Activated CD4-positive, alpha-beta T cell treated with anti-CD3 and anti-CD28 coated beads, Interleukin-2, amount 50 U/mL, for 1 hour (primary cell): ENCODE measurements at places on chromosomes 3 and 15.

DNA sequence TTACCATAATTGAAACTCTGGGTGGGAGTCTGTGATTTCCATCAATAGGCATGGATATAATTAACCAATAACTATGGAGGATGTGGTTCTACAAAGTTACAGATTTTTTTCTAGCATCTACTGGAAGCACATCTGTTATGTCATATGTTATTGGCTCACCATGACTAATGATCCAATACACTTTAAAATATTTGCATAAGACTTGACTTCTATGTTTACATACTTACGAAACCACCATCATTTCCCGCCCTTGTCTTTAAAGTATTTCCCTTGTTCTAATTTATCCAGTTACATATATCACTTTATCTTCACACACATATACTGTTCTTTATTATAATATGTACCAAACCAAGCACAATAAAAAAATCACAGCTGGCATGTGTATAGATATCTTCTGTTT, 380.3 kb upstream of the CBLB start:
- no peak for DNase-seq

- no peak for DNase-seq
Measured at GRCh38 chr3:169836942-169837275, 24.2 kb upstream of the LRRC34 start.

DNA sequence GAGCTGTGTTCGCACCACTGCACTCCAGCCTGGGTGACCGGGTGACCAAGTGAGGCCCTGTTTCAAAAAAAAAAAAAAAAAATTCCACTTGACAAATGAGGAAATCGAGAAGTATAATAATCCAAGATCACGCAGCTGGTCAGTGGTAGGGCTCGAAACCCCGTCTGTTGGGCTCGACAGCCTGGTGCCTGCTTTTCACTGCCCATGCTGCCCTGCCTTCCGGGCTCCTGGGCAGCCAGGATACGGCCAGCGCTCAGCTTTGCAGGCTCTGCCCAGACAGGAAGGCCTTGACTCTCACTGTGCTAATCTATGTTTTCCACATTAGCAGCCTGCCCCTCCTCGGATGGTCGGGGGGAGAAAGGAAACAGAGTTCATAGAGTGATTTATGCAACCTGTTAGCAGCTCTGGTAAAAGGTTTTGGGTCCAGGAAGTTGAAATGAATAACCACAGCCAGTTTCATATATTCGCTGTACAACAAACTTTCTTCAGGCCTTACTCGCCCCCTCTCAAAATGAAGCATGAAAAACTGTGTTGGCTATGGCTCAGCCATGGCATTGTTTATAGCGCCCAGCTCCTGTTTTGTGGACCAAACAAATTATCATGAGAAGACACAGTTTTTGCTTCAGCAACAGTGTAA, 108.8 kb downstream of the XXYLT1 start:
- DNase-seq: no peak

DNA sequence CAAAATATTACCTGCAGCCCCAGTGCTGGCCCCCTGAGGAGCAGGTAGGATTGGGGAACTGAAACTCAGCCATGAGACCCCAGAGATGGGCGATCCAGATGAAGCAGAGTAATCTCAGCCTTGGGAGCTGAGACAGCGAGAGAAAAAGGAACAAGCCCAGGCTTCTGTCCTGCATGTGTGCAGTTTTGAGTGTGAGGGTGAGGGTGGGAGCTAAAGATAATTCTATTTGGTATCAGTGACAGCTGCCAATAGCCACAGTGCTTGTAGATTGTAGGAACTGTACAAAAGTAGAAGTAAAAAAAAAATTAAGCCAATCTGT, 5.9 kb downstream of the ATP8B4 start:
- no peak for DNase-seq

GRCh38 chr3:133799794-133800585, 5.6 kb upstream of the SRPRB start:
- no peak for DNase-seq

DNA sequence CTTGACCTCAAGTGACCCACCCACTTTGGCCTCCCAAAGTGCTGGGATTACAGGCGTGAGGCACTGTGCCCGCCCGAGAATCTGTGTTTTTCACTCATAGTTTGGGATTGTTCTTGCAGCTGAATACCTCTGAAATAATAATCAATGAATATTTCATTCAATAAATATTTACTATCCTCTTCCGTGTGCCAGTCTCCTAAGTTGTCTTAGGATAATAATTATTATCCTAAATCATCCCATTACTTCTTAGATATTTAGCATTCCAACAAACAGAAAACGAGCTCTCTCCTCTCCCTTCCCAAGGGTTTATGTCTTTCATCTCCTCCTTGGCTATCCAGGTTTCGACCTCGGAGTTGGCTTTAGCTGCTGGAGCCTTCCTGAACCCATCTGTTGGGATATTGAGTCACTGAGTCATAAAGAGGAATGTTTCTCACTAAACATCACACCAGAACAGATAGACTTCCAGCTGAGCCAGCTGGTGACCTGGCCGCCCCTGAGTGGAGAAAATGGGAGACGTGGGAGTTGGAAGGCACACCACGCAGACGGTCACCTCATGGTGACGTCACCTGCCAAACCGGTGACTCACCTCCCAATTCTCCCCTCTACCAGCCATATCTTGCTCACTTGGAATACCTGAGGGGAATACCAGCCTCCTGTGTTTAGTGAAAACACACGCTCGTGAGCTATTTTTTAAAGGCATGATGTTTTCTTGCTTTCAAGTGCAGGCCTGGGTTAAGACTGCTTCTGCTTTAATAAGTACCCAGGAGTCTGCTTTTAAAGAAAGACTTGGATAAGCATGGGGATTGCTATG, 43.9 kb downstream of the BHLHE40 start:
- DNase-seq: no peak

- no peak for DNase-seq
Measured at GRCh38 chr15:25946241-25946805, 83.2 kb upstream of the ATP10A start.

DNA sequence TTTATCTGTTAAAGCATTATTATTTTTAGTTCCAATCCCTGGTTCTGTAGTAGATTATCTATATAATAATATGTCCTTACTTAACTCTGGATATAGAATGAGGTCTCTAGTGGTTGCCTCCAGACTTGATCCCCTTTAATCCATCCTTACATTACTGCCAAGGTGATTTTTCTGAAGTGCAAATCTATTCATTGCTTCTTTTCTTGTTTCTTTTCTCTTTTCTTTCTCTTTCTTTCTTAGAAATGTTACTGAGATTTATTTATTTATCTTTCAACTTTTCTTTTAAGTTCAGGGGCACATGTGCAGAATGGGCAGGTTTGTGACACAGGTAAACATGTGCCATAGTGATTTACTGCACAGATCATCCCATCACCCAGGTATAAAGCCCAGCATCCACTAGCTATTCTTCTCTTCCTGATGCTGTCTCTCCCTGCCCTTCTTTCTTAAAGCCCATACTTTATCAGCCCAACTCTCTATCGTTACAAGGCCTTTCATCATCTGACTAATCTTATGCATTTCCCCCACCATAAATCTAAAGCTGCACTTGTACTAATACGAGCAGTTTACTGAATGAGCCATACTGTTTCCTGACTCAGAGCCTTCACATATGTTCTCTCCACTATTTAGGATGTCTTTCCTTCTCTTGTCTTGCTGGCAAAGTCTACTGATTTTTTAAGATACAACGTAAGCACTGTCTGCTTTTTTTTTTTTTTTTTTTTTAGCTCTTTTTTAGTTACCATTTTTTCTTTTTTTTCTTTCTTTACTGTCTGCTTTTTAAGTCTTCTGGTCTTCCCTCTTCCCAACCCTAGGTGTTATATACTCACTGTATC, 4.6 kb downstream of the GLCE start:
- no peak for DNase-seq

GRCh38 chr3:134276086-134276485, 25.4 kb upstream of the RYK start:
- no peak for DNase-seq

DNA sequence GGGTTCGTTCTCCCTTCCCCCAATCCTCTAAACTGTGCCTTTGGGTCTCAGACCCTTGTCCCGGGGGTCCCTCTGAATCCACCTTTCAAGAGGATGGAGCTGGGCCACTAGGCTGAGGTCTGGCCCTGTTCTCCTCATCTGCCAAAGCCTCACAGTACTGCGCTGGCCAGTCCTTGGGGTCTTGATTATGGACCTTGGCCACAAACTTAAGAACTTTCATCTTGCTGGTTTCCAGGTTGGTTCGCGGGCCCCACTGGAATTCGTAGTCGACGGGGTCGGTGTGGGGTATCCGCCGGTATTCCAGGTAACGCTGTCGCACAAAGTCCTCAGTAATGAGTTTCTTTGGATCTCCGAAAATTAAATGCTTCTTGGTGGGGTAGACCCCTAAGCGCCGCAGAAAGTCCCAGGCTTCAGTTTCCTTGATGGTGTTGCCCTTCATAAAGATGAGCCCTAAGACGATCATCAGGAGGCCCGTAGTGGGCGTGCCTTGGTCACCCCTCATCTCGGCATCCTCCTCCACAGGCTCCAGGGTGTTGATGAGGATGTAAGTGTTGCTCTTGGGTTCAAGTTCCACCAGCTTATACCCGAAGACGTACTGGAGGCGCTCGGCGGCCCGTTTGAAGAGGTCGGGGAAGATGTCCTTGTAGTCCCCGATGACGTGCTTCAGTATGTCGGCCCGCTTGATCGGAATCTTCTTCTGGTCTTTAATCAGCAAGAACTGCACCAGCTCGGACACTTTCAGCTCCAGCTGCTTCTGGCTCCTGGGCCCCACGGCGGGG, 727 bp downstream of the NSMCE3 start:
- DNase-seq: peak; percentile 58

GRCh38 chr3:47421741-47422649, 41.2 kb downstream of the PTPN23 start:
- no peak for DNase-seq

DNA sequence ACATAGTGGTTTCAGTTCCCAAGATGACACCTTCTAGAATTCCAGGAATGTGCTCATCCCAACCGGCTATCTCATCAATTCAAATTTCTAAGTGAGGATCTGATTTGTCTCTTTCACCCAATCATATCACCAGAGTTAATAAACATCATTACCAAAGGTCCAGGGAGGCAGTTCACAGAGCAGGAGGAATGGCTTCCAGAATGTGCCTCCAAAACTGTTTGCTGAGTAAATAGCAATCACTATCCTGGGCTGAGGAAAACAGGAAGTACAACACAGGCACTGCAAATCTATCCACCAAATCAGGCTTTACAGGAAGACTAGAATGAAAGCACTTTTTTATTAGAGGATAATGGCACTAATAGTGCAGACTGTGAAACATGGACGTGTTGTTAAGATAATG, 61.5 kb downstream of the OSBPL10 start:
- DNase-seq: no peak

GRCh38 chr3:69613286-69613685, 126.0 kb upstream of the MITF start:
- no peak for DNase-seq

DNA sequence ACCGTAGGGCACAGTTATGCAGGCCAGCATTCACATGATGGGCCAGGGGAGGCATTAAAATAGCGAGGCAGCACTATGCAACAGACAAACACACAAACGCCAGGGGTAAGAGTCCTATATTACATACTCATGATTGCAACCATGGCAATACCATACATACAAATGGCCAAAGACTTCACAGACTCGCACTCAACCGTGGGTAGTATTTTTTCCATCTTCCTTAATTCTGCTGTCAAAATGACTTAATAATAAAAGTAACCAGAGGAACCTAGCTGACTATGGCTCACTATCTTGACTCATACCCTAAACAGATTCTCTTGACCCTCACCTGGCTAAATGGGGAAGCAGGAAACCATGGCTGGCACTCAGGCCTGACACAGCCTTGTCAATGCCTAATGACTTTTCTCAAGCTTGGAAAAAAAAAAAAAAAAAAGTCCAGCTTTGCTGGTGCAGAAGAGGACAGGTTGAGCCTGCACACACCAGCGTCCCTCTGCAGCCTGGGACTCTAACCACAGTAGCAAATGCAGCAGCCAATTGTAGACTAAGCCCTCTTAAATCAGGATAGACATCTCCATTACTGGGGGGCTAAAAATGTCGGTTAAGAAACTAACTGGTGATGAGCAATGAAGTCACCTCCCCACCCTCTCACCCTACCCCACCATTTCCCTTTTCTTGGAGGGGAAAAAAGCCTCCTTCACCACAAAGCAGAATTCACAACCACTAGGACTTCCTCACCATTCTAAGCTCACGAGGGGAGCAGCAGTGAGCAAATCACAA, 23.1 kb downstream of the CCDC12 start:
- DNase-seq: no peak

DNA sequence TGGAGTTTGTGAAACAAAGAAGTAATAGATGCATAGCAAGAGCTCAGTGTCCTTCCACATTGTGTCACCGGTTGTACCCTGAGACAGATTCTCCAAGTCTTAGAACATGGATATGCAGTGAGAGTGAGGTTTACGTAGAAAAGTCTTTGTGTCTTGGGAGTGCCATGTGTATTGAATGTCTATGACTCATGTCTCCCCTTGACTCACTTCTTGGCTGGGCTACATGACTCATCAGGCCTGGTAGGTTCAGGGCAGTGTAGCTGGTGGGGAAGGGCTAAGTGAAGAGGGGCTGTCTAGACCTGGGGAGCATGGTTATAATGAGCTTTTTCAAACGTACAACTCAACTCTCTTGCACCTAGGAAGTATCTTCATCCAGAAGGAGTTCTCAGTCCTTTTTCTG, 167.4 kb downstream of the GAP43 start:
- DNase-seq: peak; percentile 18

DNA sequence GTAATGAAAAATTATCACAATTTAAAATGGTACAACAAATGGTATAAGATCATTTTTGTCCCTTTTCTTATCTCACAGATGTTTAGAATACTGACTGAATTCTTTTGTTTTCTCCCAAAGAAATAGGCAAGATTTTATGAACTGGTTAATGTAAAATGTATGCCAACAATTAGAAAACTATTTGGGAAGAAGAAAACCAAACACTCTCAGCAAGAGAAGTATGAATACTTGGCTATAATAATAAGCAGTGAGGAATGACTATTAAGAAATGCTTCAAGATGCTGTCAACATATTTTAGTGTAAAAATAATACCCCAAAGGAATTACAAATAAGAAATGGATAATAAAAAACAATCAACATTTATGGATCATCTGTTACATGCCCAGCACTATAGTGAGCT, 18.5 kb downstream of the SHQ1 start:
- DNase-seq: no peak

DNA sequence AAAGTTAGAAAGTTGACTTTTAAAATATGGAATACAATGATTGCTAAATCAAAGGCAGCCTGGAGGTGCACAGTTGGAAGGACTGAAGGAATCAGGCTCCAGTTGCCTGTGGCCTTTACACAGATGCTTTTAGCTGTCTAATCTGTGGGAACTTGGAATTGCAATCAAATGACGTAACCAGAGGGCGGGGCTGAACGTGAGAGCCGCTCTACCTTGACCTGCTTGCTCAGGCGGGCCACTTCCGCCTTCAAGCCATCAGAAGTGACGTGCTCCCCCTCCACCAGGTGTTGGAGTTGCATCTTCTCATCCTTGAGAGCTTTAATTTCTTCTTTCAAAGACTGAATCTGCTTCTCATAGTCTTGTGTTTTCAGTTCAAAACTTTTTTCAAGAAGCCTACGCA, 37.7 kb upstream of the GNB5 start:
- DNase-seq: no peak

DNA sequence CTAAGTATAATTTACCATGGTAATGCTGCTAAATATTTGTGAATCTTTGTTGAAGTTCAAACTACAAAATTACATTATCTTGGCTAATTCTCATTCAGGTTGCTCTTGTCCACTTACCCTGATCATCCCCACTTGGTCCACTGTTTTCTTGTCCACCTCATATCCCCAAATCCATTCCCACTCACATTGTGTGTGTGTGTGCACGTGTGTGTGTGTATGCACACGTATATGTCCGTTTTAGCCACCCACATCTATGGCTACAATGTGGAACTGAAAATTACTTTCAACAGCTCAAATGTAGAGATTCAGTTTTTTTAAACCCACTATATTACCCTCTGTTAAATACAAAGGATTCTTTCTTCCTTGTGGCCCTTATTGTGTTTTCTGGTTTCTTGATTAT, 15.2 kb upstream of the MEIS2 start:
- DNase-seq: no peak
